ENCODE measurements at places on chromosomes 13 and 19. TPM values are rescaled to one million over a fixed set of nuclear protein-coding genes. Genes with fewer than 3 reads are reported as not detected.

GRCh38 chr13:46361276-46361934, 25.6 kb downstream of the RUBCNL start:
- H3K36me3 ChIP-seq: no peaks in the 10 kb centered on the region
- H3K4me1 ChIP-seq: no peaks in the 10 kb centered on the region
- no peak overlapping the region for H3K4me3 ChIP-seq
- H3K27ac ChIP-seq: no peak overlapping the region
- no peak for DNase-seq
- H3K27me3 ChIP-seq: no peaks in the 10 kb centered on the region

- peaks cover 62% of the 10 kb centered on the region for H3K4me1 ChIP-seq
- H3K4me3 ChIP-seq: peak overlapping the region; percentile 89
- no peak for DNase-seq
- peak overlapping the region; percentile 99 for H3K27ac ChIP-seq
Observed at GRCh38 chr19:12790628-12791344, 500 bp upstream of the JUNB start.

- H3K36me3 ChIP-seq: no peaks in the 10 kb centered on the region
- H3K4me1 ChIP-seq: no peaks in the 10 kb centered on the region
- no peak overlapping the region for H3K27ac ChIP-seq
- no peaks in the 10 kb centered on the region for H3K27me3 ChIP-seq
- DNase-seq: no peak
Observed at GRCh38 chr13:56201834-56202233, 938.9 kb upstream of the PRR20A start.

DNA sequence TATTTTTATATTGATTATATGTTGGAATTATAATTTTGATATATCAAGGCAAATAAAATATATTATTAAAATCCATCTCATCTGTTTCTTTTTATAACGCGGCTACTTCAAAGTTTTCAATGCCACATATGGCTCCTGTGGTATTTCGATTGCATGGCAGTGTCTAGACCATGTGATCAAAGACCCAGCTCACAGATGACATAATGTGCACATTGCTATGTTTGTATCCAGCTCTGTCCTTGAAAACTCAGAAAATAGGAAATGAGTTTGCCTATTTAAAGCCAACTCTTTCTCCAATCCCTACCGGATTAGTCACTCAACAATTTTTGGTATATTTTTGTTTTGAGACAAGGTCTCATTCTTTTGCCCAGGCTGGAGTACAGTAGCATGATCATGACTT, 26.2 kb downstream of the TMTC4 start:
- H3K4me1 ChIP-seq: no peaks in the 10 kb centered on the region
- H3K27ac ChIP-seq: no peak overlapping the region
- H3K27me3 ChIP-seq: no peaks in the 10 kb centered on the region
- H3K36me3 ChIP-seq: peaks cover 3% of the 10 kb centered on the region
- H3K4me3 ChIP-seq: no peak overlapping the region
- DNase-seq: no peak

- peaks cover 9% of the 10 kb centered on the region for H3K4me1 ChIP-seq
- H3K36me3 ChIP-seq: no peaks in the 10 kb centered on the region
- peaks cover 21% of the 10 kb centered on the region for H3K27me3 ChIP-seq
- no peak for DNase-seq
- H3K4me3 ChIP-seq: no peak overlapping the region
Observed at GRCh38 chr13:20125129-20125782, 35.6 kb downstream of the GJA3 start.

DNA sequence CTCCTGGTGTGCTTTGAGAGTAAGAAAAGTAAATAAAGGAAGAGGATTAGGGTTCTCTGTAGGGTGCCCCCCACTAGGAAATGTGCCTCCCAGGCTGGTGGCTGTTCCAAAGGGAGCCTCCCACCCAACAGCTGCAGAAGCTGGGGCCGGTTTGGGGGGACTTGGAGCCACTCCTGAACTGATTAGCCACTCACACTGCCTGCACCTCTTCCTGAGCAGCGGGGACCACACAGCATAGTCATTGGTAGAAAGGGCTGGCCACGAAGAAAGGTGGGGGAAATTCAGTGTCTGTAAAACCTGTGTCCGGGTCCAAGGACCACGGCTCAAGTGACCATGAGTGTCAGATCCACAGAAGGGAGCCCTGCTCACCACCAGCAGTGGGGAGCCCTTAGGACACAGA, 55.6 kb downstream of the SPACA7 start:
- no peaks in the 10 kb centered on the region for H3K4me1 ChIP-seq
- H3K27ac ChIP-seq: no peak overlapping the region
- no peak overlapping the region for H3K4me3 ChIP-seq
- no peaks in the 10 kb centered on the region for H3K36me3 ChIP-seq

- no peak overlapping the region for H3K27ac ChIP-seq
- no peaks in the 10 kb centered on the region for H3K4me1 ChIP-seq
- H3K4me3 ChIP-seq: no peak overlapping the region
- H3K27me3 ChIP-seq: no peaks in the 10 kb centered on the region
Observed at GRCh38 chr13:100646030-100646673, 28.4 kb downstream of the TMTC4 start.

AZU1 gene
- total RNA-seq: not detected

RGL3 gene
- 1.9 TPM for total RNA-seq

ACP7 gene
- 0.40 TPM for total RNA-seq

DNA sequence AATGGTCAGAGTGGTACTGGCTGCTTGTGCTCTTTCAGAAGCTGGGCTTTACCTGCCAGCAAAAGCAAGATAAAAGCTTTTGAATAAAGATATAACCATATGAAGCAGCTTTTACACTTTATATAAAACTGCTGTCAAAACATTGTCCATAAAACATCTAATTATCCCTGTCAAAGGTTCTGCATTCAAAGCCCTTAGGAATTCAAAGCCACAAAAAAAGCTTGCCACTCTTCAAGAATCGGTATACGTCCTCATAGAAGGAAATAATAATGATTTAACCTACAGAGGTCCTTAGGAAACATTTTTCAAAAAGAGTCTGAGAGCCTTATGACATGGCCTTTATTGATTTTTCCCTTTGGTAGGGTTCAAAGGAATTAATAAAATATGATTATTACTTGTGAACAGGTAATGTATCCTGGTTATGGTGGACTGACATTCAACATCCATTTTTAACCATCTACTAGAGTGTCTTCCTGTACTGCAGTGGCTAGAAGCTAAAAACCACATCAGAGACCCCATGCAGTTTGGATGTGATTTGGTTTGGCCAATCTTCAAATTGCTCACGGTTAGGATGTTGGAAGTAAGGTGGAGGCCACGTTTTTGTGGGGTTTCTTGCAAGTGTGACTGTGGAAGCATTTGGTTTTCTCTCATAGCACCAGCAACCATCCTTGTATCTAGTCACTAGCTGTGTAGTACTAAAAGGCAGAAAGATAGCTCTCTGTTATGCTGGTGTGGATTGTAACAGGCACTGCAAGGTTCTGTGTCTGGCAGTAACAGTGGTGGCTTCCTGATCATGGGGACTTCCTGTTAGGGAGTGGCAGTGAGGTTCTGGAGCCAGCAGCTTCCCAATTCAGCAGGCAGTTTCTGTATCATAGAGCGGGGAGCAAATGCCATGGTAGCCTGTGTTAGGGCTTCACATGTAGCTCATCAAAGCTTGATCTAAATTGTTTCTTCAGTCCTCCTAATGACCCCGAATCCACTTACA, 441.5 kb downstream of the DIAPH3 start:
- no peak overlapping the region for H3K27ac ChIP-seq
- no peak overlapping the region for H3K4me3 ChIP-seq
- H3K4me1 ChIP-seq: no peaks in the 10 kb centered on the region
- no peak for DNase-seq
- H3K27me3 ChIP-seq: no peaks in the 10 kb centered on the region

- H3K27me3 ChIP-seq: no peaks in the 10 kb centered on the region
- H3K4me1 ChIP-seq: no peaks in the 10 kb centered on the region
- no peak for DNase-seq
- H3K36me3 ChIP-seq: no peaks in the 10 kb centered on the region
- no peak overlapping the region for H3K27ac ChIP-seq
Observed at GRCh38 chr13:90710164-90710759, 637.2 kb upstream of the MIR17HG start.

WDR62 gene
- 4.2 TPM for total RNA-seq

LRP3 gene
- total RNA-seq: 10.8 TPM

DNA sequence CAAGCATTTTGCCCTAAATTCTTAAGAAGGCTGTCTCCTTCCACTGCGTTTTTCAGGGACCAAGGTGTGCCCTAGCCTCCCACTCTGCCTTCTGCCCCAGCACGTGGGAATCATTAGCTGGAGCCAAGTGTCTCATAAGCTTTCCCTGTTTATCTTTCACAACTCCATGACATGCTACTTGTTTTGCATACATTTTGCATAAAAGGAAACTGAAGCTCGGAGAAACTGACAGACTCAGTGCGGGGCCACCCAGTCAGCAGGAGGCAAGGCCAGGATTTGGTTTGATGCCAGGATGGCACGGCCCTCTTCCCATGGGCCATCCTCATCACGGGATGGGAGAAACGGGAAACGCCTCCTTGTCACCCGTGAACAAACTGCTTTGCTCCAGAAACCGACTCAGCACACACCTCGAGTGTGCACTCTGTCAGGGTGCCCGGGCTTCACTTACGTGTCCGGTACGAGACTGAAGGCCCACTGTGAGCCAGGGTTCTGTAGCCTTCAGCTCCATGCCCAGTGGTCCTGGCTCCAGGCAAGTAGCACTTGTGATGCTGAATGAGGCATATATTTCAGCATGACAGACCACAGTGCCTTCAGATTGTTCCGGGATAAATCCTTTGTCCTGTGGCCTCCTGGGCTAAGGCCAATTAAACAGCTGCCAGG, 9.6 kb downstream of the CEBPA start:
- no peaks in the 10 kb centered on the region for H3K27me3 ChIP-seq
- H3K4me3 ChIP-seq: no peak overlapping the region
- no peak for DNase-seq
- H3K4me1 ChIP-seq: peaks cover 47% of the 10 kb centered on the region
- no peaks in the 10 kb centered on the region for H3K36me3 ChIP-seq

- H3K4me1 ChIP-seq: no peaks in the 10 kb centered on the region
- H3K27me3 ChIP-seq: no peaks in the 10 kb centered on the region
- H3K27ac ChIP-seq: no peak overlapping the region
- no peak overlapping the region for H3K4me3 ChIP-seq
- DNase-seq: no peak
Observed at GRCh38 chr13:41762796-41763195, 198.1 kb downstream of the VWA8 start.

DNA sequence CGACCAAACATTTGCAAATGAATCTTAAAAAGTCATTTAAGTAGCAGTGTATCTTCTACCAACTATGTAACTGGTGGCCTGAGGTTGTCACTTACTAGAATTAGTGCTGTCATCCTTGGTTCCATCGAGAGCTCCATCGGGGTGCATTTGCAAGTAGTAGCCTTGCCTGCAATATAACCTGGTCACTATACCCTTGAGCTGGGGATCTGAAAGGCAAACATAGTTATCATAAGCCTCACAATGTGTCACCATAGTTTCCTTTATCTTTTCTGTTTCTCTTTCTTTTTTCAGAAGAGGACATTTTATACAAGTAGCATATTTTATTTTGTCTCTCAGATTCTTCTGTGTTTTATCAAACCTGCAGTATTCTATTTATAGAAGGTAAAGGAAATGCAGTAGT, 422.6 kb downstream of the ITGBL1 start:
- no peaks in the 10 kb centered on the region for H3K36me3 ChIP-seq
- H3K4me3 ChIP-seq: no peak overlapping the region
- H3K27ac ChIP-seq: no peak overlapping the region
- DNase-seq: no peak

All from esophagus squamous epithelium (tissue), 5 donors.